HT-29 (cell line): ENCODE measurements at places on chromosomes 1 and 21. TPM values are rescaled to one million over a fixed set of nuclear protein-coding genes. Genes with fewer than 3 reads are reported as not detected.

GRCh38 chr21:39124681-39125251 is 58.5 kb downstream of the PSMG1 start:
- peak; percentile 9 for DNase-seq

- DNase-seq, result no peak
Measured at GRCh38 chr1:100452641-100453040, 85.3 kb upstream of the GPR88 start.

GRCh38 chr1:90319918-90320317 is 325.0 kb downstream of the ZNF326 start:
- no peak for DNase-seq

DNA sequence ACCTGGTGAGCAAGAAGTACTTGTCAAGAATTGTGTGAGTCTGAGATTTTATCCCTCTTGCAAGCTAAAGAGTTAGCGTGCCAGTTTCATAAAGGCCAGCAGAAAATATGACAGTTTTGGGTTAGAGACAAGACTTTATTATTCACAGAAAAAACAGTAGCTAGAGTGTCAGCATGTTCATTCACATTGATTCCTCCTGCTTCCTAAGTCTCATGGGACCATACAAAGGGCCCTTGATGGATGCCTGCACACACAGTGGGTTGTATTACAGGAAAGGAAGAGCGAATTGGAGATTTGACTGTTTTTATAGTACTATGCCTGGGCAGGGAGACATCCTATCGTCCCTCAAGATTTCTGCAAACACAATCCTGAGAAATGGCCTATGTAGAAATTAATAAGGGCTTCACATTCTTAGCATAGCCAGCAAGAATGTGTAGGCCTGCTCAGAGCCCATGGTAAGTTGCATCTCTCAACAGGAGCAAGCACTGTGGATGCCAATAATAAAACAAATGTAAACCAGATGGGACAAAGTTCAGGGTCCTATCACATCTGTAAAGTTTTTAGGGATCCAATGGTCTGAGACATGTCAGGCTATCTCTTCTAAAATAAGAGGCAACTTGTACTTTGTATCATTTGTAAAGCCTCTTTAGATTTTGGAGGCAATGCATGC is 4.0 kb upstream of the ASPM start:
- DNase-seq, result no peak

Gene CLCNKA
- not detected in 2 replicates for total RNA-seq

GRCh38 chr1:26161415-26162219 is 2.7 kb downstream of the FAM110D start:
- DNase-seq, result peak; percentile 33
